Stimulated activated CD8-positive, alpha-beta memory T cell treated with anti-CD3 and anti-CD28 coated beads, Interleukin-7, amount 100 ng/mL, for 1 hour (primary cell): ENCODE measurements at places on chromosomes 7 and 10.

DNA sequence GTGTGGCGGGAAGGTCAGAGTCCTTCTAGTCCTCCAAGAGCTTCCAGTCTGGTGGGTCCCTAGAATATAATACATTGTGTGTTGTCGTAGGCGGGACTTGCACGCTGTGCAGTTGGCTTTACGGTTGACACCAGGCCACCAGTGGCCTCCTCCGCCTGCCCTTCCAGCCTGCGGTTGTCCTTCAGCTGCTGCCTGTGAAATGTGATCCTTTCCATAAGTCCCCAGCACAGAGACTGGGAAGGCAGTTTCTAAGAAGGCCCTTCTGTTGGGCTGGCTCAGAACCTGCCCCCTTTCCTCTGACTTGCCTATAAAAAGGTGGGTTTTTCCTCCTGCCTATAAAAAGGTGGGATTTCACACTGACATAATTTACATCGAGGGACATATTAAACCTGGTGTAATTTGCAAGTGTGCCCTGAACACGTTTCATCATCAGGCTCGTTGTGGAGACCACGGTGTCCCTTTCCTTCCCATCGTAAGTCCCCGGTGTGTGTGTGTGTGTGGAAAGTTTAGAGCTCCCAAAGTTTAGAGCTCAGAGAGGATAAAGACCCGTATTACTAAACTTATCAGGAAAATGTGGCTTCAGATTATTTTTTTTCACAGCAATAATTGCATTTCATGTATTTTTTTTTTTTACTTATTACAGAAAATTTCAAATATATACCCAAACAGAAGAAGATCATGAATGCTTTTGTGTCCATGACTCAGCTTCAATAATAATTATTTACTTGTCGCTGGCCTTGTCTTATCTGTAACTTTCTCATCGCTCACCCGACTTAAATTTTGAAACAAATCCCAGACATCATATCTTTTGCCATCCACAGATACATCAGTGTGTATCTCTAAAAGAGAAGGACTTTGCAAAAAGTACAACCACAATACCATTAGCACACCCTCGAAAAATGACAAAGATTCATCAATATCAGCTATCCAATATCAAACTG lies 45.1 kb downstream of the CUX1 start:
- DNase-seq, result no peak

DNA sequence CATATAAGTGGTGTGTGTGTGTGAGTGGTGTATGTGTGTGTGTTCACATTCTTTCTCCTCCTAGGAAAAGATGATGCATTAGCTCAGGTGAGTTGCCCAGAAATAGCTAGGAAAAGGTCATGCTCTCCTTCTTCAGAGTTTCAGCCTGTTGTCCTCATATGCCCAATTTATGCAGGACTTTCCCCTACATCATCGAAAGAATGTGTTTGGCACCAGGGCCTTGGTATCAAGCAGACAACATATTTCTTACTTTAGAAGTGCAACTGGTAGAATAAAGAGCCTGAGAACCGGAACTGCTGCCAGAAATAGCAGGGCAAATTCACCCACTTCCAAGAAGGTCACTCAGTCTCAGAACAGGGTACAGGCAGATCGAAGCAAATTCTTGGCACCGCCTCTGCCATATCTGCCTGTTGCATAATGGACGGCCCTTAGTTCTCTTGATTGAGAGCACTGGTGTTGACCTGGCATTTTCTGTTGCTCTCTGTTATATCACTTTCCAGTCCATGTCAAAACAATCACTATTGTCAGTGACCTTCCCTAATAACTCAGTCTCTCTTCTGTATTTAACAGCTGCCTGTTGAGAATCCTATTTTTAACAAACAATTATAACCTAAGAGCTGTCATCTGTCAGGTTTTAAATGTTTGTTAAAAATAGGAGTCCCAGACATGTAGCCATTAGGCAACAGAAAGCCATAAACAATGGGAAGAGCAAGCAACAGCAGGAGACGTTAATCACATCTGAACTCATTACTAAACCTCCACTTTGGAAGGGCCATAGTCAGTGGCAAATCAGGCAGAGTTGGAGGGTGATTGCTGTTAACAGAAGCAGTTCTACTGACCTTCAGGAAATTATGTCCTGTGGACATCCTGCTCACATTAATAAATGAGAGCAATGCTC lies 20.7 kb downstream of the ADRB1 start:
- DNase-seq, result no peak

GRCh38 chr7:70035955-70036354 lies 437.7 kb downstream of the AUTS2 start:
- DNase-seq, result no peak

DNA sequence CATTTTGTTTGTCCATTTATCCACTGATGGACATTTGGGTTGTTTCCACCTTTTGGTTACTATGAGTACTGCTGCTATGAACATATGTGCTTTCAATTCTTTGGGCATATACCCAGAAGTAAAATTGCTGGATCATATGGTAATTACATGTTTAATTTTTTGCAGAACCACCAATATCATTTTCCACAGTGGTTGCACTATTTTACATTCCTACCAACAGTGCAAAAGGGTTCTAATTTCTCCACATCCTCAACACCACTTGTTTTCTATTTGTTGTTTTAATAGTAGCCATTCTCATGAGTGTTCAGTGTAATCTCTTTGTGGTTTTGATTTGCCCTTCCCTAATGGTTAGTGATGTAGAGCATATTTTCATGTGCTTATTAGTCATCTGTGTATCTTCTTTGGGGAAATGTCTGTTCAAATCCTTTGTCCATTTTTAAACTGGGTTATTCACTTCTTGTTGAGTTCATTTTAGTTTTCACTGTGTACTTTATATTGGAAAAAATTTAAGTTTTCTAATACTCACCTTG lies 101.9 kb downstream of the HIBADH start:
- no peak for DNase-seq

- DNase-seq, result no peak
Observed at GRCh38 chr7:55179931-55180682, 161.3 kb downstream of the EGFR start.

- DNase-seq, result no peak
Observed at GRCh38 chr10:8504499-8504898, 450.0 kb downstream of the GATA3 start.

DNA sequence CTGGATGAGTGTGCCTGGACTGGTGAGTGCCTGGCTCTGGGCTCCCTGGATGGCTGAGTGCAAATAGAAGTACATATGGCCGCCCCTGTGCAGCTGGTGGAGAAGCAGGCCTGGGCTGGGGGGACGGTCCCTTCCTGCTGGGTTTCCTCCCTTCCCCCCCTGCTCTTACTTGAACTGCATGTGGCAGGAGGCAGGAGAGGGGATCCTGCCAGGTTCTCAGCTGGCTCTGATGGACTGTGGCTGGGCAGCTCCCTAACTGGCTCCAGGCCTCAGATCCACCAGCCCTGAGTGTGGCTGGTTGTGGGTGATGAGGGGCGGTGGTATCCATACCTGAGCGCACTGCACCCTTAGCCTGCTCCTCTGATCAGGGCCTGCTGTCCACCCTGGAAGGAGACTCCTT lies 26.9 kb downstream of the ADCY1 start:
- no peak for DNase-seq

GRCh38 chr10:50260791-50261281 lies 9.5 kb upstream of the ASAH2 start:
- DNase-seq, result no peak

DNA sequence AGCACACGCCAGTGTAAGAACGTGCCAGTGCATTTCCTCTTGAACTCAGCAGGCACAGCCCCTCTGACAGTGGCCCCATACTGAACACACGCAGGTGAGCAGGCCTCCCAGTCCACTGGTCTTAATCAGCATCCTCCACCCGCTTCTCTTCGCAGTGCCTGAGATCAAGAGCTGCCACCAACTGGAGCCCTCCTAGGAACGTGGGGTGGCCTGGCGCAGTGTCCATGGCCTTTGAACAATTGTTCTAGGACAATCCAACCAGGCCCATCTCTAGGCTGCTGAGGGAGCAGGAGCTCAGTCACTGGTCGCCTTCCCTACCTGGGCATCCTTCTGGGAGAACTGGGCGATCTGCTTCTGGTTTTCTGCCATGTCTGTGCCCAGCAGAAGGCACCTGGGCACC lies 15.2 kb downstream of the PYROXD2 start:
- DNase-seq, result no peak

- no peak for DNase-seq
Observed at GRCh38 chr7:101803203-101804087, 14.0 kb upstream of the CUX1 start.

DNA sequence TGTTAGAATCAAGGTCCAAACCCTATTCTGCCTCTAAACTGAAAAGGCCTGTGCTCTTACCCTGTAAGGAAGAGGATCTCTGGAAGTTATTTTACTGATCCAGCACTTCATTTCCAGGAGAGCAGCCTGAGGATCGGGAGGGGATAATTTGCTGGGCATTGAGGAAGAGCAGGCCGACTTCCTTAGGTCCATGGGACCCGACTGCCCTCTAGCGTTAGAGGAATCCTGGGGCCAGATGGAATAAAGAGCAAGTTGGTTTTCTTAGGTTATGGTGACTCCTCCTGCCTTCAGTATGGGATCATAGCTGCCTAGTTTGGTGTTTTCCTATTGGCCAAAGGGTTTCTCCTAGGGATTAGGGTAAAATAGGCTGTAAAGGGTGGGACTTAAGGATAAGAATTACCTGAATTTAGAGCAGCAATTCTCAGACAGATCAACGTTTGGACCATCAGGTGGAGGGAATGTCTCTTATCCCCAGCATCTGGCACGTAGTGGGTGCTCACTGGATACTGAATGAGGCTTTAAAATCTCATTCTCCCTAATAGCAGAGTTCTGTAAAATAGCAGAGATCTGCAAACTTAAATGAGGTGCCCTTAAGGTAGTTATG lies 40.0 kb upstream of the SORBS1 start:
- no peak for DNase-seq
